ENCODE measurements at places on chromosomes 16 and 17. TPM values are rescaled to one million over a fixed set of nuclear protein-coding genes. Genes with fewer than 3 reads are reported as not detected.
A peak's percentile ranks its signal among the peaks of the same experiment; 100 is the strongest.

The UMOD gene
- 99.8 TPM for polyA plus RNA-seq

The KCNH4 gene
- polyA plus RNA-seq = 0.04 TPM

The KRTAP3-1 gene
- polyA plus RNA-seq = not detected

The EME1 gene
- polyA plus RNA-seq = 7.7 TPM

The ACSM2A gene
- polyA plus RNA-seq = 62.8 TPM

The CLDN6 gene
- 36.5 TPM for polyA plus RNA-seq

The BFAR gene
- 59.4 TPM for polyA plus RNA-seq

The CSH1 gene
- not detected for polyA plus RNA-seq

The ANKS3 gene
- polyA plus RNA-seq = 24.1 TPM

GRCh38 chr16:50695017-50696000 lies 1.9 kb downstream of the NOD2 start:
- no peak for DNase-seq

DNA sequence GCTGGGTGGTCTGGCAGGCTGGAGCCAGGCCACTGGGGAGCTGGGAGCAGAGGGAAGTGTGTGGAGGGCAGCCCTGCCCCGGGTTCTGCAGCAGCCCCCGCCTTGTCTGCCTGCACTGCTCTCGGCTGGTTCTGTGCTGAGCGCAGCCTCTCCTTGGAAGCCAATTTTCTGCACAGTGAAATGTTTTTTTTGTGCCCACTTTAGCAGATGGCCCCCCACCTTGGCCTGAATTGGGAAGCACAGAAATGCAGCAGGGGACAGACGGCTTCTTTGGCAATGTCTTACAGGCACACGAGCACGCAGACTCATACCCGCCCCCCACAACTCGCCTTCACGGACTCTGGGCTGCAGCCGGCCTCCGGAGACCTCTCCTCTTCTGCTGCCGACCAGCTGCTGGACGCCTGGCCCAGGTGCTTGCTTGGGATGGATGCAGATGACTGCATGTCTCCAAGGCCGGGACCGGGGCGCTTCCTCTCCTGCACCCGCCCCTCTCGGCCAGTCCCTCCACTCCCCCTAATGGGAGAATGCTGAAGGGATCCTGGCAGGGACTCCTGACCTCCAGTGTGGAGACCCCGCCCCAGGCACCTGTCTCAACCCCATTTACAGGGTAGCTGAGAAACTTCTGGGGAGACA lies 14.8 kb downstream of the NPTX1 start:
- no peak for DNase-seq

DNA sequence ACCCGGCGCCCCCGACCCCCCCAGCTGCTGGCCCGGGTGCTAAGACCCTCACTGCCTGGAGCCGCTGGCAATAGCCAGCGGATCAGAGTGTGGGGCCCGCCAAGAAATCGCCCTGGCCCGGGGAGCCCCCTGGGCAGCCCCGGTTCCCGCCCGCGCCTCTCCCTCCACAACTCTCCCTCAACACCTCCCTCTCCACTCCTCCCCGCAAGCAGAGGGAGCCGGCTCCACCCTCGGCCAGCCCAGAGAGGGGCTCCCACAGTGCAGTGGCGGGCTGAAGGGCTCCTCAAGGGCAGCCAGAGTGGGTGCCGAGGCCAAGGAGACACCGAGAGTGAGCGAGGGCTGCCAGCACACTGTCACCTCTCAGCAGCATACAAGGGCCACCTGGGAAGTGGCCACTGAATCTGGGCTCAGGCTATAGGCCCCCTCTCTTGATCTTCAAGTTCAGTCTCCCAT lies 385.5 kb downstream of the SEC14L1 start:
- DNase-seq = no peak

DNA sequence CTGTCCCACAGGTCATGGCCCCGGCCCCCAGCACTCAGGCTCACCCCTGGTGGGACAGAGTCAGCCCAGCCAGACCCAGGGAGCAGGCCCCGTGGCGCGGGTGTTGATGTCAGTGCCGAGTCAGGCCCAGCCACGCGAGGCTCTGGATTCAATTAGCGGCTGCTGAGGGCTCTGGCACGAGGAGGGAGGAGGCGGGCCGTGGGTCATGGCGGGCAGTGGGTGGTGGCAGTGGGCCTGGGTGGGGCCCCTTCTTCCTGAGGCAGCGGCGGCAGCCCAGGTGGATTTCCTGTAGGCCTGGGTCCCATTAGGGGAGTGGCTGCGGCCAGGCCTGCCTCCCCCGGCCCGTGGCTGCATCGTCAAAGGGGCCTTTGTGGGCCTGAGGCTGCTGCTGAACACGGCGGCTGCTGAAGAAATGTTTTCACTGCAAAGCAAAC lies 12.9 kb downstream of the VASN start:
- no peak for DNase-seq

DNA sequence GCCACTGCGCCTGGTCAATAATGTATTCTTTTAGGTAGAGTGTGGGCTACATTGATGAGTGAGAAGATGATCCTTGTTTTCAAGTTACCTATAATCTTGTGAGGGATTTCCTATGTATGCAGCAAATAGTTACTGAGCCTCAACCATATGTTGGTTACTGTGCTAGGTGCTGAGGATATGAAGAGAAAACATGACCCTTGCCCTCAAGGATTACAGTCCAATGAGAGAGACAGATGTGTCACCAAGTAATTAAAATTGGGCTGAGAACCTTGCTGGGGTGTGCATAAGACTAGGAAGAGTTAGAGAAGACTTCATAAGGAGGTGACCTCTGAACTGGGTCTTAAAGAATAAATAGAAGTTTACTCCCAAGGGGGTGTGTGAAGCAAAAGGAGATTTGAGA lies 7.4 kb downstream of the POLR2A start:
- DNase-seq = no peak

DNA sequence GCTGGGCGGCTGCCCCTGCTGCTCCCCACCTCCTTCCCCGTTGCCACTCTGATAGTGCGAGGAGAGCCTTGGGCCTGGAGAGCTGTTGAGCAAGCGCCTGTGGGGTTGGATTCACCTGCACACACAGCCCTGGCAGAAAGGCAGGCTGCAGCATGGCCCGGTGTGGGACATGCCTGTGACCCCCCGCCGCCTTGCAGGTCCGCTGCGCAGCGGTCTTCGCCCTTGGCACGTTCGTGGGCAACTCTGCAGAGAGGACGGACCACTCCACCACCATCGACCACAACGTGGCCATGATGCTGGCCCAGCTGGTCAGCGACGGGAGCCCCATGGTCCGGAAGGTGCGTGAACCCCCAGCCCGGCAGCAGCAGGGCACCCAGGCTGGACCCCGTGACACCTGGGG lies 106.8 kb upstream of the CHMP6 start:
- no peak for DNase-seq

- DNase-seq = no peak
Observed at GRCh38 chr17:6109536-6109935, 39.4 kb downstream of the WSCD1 start.

DNA sequence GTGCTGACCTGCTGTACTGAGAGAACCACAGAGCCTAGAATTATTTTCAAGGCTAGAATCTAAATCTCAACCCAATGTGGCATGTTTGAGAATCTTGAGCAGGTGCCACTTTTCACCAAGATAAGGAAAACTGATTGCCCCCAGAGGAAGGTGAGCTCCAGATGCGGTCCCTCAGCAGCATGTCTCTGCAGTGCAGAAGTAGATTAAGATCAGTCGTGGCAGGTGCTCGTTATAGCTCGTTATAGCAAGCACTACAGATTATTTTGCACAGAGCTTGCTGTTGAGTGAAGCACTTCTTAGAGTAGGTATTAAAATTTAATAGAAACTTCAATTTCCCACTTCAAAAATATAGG lies 176.0 kb downstream of the AATF start:
- no peak for DNase-seq

DNA sequence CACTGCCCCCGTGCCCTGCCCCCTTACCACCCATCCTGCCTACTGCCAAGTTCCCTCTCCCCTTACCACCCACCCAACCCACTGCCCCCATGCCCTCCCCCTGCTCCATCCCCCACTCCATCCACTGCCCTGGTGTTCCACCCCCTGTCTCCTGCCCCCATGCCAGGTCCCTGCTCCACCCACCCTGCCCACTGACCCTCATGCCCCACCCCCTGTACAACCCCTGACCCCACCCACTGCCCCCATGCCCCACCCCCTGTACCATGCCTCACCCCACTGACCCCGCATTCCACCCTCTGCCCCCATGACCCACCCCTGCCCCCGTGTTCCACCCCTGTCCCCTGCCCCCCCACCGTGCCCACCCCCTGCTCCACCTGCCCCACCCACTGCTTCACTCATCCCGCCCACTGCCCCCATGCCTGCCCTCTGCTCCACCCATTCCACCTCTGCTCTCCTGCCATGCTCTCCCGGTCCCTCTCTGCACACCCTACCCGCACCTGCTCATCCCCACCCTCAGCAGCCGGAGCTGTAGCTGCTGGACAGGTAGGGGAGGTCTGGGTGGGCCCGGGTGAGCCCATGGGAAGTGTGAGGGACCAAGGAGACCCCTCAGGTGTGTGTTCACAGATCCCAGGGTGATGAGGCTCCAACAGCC lies 7.4 kb upstream of the FN3KRP start:
- no peak for DNase-seq

- DNase-seq = no peak
Observed at GRCh38 chr17:50322271-50322670, 23.7 kb upstream of the XYLT2 start.

DNA sequence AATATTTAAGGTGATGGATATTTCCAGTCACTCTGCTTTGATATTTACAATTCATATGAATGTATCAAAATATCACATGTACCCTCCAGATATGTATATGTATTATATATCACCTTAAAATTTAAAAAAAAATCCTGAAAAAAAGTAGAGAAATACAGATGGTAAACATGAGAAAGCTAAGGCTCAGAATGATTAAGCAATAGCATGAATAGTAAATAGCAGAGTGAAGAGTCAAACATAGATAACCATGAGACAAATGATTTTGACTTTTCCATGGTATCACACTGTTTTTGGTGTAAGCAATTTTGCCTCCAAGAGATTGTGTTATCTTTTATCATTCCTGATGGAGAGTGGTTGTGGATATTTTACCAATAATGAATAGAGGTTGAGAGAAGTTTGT lies 868.8 kb downstream of the CDH11 start:
- no peak for DNase-seq

GRCh38 chr16:72094266-72094610 lies 591 bp downstream of the DHX38 start:
- no peak for DNase-seq

DNA sequence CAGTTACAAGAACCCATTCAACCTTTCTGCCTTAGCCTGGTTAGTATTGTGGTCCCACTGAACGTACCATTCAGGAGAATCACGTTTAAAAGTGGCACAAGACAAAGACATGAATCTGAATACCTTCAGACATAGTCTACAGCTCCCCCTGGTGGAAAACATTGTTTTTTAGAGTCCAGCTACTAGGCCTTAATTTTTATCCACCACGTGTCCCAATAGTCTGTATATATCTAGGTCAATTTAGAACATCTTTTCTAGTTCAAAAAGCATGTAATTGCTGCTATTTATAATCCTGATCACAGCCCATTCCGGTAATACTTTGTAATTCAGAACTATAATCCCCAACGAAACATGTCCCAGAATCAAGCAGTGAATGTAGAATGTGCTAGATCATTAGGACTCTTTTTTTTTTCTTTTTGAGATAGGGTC lies 13.7 kb upstream of the GUCY2D start:
- DNase-seq = peak; percentile 88

DNA sequence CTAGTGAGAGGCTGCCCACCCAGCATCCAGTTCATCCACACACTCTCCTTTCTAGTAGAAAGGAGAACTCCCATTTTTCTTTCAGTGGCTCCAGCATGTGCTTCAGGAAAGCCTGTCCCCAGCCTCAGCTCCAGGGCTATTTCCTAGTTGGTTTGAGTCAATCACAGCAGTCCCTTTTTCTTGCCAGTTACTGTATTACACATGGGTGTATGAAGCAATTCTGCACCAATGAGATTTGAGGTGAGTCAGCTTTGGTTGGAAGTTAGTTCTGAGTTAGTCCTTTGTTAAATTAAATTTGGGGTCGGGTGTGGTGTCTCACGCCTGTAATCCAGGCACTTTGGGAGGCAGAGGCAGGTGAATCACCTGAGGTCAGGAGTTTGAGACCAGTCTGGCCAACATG lies 24.8 kb downstream of the RAD51D start:
- no peak for DNase-seq

GRCh38 chr16:3235856-3236669 lies 1.1 kb upstream of the ZNF200 start:
- DNase-seq = no peak

- DNase-seq = no peak
Observed at GRCh38 chr17:18324140-18325050, 9.3 kb downstream of the SMCR8 start.

GRCh38 chr17:72462407-72462806 lies 341.6 kb downstream of the SOX9 start:
- no peak for DNase-seq

- DNase-seq = no peak
Observed at GRCh38 chr16:16143038-16143763, 80.1 kb downstream of the ABCC6 start.

DNA sequence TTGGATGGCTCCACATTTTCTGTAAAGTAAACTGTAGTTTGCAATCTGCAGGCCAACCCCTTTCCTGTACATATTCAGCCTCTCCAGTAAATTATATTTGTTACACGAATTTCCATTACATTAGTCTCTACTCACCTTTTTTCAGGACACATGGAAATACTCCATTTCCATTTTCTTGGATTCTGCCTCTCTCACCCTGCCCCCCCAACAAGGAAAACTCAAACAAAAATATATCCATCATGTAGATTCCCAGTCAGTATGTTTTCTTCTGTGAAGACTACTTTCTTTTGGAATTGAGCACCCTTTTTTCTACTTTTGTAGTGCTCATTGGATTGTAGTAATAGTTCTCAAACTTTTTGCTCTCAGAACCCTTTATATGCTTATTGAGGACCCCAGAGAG lies 2.9 kb downstream of the PPM1D start:
- no peak for DNase-seq

DNA sequence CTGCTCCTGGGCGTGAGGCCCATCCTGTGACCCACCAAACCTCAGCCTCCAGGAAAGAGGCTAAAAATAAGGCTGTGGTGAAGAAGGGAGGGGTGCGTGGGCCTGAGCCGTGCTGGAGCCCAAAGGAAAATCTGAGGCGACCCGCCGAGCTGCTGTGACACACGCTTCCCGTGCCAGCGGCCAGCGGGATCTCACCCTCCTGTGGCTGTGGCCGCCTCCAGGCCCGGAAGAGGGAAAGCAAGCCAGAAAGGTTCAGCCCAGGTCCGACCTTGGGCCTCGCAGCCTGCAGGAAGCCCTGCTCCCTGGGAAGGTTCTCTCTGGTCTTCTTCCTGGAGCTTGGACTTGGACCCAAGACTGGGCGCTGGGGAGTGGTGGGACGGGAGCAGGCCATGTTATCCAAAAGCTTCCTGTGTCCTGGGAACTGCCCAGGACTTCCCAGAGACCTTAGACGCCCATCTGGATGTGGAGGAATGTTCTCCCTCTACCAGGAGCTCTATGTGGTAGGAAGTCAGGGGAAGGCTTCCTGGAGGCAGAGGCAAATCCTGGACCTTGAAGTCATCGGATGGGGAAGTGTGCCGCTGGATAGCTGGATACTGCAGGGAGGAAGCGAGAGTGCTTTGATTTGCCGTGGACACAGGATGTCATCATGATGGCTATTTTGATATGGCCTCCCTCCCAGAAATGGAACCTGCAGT lies 11.4 kb downstream of the SPNS2 start:
- DNase-seq = no peak

GRCh38 chr17:43784068-43784467 lies 3.8 kb downstream of the CFAP97D1 start:
- DNase-seq = no peak

- peak; percentile 88 for DNase-seq
Observed at GRCh38 chr17:55717898-55718735, 4.5 kb downstream of the TMEM100 start.
